ENCODE measurements at places on chromosomes 11 and 22.

DNA sequence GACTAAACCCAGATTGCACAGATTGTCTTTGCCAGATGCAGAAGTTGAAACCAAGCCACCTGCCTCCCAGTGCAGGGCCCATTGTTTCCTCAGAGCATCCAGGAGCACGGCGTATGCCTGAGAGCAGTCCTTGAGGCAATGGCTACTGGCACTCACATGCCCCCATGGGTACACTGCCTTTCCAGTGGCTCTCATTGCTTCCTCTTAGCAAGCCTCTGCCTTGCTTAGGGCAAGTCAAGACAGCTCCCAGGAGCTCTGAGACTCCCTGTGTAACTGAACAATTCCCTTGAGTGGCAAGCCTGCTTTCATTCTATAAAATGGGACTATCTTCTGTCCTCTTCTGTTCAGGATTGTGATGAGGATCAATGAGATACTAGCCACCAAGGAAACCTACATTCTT lies 4.1 kb downstream of the SYTL2 start:
- DNase-seq = no peak

- peak; percentile 27 for DNase-seq
Observed at GRCh38 chr11:76927160-76927559, 66.4 kb downstream of the ACER3 start.

DNA sequence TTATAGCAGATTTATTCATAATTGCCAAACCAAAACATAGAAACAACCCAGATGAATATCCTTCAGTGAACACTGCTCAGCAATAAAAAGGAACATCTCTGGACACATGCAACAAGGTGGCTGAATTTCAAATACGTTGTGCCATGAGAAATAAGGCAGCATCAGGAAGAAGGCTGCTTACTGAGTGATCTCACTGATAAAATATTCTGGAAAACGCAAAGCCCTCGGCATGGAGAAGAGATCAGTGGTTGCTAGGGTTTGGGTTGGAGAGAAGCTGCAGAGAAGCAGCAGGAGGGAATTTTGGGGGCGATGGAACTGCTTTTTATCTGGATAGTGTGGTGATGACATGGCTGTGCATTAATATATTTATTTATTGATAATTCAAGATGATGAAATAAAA lies 11.0 kb upstream of the SHANK2 start:
- DNase-seq = no peak

DNA sequence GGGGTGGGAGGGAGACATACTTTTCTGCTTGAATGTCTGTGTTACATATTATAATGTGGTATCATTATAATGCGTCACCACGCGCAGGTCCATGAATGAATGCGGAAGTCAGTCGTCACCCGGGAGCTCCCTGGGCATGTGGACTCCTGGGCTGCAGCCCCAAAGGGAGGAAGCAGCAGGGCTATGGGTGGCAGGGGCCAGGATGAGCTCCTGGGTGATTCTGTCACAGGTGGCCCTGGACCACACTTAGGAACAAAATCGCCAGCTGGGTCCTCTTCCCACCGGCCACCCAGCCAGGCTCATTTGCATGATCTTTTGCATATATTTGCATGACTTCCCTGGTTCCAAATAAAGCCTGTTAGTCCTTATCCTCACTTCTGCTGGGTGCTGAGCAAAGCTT lies 51.2 kb downstream of the KCNJ4 start:
- DNase-seq = peak; percentile 46

- DNase-seq = no peak
Observed at GRCh38 chr11:27460158-27460978, 12.2 kb downstream of the LGR4 start.

GRCh38 chr11:71329165-71329510 lies 76.8 kb upstream of the SHANK2 start:
- DNase-seq = no peak

- no peak for DNase-seq
Observed at GRCh38 chr11:618856-619627, 3.3 kb upstream of the IRF7 start.

- no peak for DNase-seq
Observed at GRCh38 chr11:884578-885070, 26.0 kb downstream of the CHID1 start.

DNA sequence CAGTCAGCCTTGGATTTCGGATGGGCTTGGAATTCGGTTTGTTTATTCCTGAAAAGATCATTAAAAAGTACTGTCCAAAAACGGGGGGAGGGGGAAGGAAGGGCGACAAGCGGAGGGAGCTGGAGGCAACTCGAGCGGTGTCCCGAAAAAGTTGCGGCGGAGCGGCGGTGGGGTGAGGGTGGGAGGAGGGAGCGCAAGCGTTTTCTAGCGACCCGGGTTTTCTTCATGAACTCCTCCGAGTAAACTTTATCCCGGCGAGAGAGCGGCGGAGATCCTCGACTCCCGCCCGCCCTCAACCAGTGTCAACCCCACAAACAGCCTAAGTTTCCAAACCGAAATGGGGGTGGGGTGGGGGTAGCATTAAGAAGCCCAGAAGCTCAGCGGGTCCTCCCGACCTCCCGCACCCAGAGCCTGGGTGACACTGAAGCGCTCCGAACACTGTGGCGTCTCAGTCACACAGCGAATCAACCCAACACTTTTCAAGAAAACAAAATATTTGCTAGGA lies 133.0 kb upstream of the C11orf58 start:
- no peak for DNase-seq

GRCh38 chr11:23103416-23103815 lies 243.1 kb upstream of the CCDC179 start:
- DNase-seq = no peak

- no peak for DNase-seq
Observed at GRCh38 chr11:60631944-60632343, 67.5 kb upstream of the MS4A8 start.

DNA sequence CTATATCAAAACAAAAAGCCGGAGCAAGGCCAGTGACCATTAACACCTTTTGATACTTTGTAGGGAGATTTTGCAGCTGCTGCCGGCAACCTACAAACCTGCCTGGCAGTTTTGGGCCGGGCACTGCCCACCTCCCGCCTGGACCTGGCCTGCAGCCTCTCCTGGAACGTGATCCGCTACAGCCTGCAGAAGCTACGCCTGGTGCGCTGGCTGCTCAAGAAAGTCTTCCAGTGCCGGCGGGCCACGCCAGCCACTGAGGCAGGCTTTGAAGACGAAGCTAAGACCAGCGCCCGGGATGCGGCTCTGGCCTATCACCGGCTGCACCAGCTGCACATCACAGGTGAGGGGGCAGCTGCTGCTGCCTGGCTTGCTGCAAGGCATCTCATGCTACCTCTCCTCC lies 34.2 kb downstream of the SHISA8 start:
- DNase-seq = no peak

DNA sequence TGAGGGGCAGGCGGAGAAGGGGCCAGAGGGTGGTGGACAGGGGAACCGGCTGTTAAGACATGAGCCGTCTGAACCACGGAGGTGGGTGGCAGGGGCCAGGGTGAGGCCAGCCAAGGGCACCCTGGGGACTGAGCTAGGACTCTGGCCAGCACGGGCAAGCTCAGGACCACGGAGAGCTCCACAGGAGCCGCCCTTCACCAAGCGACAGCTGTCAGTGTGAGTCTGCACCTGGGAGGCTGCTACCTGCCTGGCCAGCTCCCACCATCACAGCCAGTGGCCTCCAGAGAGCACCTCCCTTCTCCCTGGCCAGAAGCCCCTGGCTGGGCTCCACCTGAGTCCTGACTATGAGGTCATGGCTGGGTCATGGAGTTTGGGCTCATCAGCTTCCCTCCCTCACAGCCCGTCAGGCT lies 21.6 kb downstream of the MGAT3 start:
- DNase-seq = no peak

GRCh38 chr11:67271541-67272284 lies 5.4 kb downstream of the GRK2 start:
- DNase-seq = peak; percentile 82

- DNase-seq = no peak
Observed at GRCh38 chr22:27577574-27577969, 224.0 kb downstream of the MN1 start.

DNA sequence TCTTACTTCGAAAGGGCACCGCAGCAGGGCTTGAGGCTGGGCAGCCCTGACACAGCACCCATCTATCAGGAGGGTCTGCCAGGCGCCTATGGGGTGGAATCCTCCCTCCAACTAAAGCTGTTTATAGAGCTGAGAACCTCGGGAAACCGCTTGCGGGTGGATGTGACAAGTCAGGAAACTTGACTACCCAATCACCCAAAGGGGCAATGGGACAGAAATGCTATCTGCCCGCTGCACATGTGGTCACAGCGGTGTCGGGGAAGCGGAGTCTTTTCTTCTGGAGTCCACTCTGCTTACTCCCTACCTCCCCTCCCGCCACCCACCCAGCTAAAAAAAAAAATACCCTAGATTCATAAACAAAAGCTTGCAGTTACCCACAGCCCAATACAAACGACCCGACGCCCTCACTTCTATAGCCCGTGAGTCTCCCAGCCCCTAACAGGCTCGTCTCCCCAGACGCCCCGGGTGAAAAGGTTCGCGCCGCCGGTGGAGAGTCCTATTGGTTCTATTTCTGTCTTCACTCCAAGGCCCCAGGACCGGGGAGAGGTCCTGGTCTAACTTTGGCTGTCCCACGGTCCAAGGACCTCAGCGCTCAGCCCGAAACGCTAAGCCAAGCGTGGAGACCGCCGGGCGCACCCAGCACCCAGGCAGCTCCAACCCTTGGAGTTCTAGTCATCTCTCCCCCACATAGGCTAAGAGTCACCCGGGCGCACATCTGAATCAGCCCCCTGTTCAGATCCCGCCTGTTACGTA lies 1.4 kb downstream of the TRPC6 start:
- DNase-seq = no peak

DNA sequence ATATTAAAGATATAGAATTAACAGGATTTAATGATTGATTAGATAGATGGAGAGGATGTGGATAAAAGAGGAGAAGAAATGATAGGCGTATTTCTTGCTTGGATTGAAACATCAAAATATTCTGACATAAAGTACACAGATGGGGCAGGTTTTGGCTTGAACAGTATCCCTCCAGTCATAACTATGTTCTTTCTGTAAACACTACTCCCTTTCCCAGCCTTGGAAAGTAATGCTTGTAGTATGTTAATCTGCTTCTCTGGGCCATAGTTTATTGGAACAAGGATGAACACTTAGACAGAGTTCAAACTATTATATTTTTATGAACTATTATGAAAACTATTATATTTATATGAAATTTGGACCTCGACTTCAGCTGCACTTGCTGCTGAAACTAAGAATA lies 419.2 kb downstream of the AASDHPPT start:
- DNase-seq = no peak
